ENCODE measurements at places on chromosomes 7 and 10.
A peak's percentile ranks its signal among the peaks of the same experiment; 100 is the strongest.

- no peak for DNase-seq
Observed at GRCh38 chr10:71964743-71965515, 734 bp downstream of the CHST3 start.

DNA sequence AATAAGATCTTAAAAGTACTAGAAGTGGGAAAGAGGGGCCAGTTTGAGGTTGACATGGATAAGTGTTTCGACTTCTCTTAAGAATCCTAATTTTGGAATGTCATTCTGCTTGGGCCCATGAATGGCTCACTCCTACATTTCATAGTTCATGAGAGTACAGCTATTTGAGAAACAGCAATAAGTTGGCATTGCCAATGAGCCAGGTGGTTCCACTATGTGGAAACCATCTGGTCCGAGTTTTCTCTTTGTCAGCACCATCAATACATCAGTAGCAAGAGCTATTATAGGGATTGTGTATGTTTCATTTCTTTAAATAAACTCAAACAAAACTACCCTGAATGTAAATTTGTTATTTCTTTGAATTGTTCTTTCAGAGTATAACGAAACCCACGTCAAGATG is 78.1 kb upstream of the NEBL start:
- DNase-seq: no peak

GRCh38 chr7:156966387-156966786 is 16.9 kb downstream of the NOM1 start:
- no peak for DNase-seq

DNA sequence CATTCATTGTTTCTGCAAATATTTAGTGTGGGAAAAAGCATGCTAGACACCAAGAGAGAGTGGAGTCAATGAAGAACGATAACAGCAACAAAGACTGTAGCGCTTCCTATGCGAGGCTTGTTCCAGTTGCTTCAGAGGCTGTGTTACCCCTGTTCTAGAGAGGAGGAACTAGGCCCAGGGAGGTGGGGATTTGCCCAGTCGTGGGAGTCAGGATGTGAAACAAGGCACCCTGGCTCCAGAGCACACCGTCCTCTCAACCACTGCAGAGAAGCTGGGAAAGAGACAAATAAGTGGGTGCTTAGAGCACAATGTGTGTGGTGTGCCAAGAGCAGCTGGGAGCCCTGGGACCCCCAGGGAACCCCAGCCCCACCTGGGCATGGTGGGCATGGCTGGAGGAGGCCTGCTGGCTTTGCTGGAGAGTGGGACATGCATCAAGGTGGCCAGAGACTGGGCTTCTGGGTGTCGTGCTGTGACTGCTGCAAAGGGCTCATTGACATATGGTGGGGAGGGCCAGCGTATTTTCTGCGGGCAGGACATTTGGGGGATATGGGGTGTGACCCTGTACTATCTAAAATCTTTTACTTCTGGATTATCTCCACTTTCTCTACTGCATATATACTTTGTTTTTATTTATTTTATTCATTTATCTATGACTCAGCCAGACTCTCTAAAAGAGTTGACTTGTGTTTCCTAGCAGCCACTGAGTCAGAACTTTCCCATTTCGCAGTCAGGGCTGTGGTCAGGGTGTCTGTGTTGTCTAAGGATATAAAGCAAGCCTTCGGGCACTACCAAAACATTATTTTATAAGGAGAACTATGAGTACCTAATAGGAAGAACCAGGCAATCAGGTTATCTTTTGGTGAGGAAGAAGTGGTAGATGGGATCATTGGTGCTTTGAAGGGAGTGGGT is 95.4 kb downstream of the TCF7L2 start:
- DNase-seq: no peak

DNA sequence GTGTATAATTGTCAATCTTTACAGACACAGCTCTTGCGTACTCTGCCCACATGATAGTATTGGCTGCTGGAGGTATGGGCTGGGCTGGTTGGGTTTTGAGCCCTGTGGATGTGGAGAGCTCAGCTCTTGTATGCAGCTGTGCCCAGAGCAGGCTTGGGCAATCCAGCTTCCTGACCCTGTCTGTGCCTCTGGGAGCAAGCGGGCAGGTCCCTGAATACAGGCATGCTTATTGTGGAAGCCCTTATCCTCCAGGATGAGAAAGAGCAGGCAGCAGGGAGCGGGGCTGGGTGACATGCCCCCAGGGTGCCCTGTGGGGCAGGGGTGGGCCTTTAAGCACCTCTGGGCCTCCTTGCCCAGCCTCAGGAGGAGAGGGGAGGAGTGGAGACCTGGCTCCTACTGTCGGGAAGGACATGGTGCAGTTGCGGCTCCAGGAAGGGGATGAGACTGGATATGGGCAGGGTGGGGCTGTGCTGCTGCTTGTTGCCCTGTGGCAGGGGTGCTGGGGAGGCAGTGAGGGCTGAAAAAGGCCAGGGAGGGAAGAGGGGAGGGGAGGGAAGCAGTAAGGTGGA is 32.7 kb upstream of the SH2D4B start:
- DNase-seq: no peak

DNA sequence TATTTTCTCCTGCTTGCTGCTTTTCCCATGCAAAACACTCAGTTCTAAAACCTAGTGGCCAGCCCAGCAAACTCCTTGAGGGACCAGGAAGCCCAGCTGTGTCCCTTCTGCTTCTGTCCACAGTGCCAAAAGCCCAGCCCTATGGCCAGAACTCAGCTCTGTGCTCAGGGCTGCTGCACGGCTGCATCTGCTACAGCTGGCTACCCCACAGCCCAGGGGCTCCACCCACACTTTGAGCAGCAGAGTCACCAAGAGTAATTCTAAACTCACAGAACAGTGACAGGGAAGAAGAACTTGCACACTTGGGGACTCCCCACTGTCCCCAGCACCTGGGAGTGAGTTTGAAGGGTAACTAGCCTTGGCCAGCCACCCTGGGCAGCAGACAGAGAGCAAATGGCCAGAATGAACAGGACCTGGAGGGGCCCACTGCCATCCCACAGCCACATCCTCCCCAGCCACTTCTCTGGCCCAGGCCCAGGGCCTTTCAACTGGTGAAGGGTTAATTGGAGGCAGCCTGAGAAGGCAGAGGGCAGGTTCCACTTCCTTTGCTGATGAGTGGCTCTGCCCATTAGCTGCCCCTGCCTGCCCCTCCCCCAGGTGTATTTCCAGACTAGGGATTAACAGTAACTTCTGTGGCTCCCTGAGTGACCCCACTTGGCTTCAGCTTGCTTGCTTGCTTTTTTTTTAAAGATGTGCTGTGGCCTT is 28.1 kb upstream of the TRIM8 start:
- no peak for DNase-seq

DNA sequence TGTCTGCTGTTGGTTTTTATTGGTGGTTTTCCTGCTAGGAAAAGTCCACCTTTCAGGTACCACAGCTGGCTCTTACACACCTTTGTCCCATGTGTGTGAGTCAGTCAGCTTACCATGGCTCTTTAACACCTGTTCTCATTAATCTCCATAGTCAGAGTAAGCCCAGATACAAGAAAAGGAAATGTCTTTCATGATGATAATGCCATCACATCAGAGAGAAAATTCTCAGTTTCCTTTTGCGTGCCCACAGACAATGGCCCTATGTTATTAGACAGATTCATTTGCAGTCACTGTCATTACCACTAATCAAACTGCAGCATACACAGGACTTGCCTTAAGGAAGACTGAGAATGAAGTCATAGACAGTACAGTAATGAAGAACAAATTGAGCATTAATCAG is 1583.6 kb upstream of the LRRTM3 start:
- DNase-seq: no peak

DNA sequence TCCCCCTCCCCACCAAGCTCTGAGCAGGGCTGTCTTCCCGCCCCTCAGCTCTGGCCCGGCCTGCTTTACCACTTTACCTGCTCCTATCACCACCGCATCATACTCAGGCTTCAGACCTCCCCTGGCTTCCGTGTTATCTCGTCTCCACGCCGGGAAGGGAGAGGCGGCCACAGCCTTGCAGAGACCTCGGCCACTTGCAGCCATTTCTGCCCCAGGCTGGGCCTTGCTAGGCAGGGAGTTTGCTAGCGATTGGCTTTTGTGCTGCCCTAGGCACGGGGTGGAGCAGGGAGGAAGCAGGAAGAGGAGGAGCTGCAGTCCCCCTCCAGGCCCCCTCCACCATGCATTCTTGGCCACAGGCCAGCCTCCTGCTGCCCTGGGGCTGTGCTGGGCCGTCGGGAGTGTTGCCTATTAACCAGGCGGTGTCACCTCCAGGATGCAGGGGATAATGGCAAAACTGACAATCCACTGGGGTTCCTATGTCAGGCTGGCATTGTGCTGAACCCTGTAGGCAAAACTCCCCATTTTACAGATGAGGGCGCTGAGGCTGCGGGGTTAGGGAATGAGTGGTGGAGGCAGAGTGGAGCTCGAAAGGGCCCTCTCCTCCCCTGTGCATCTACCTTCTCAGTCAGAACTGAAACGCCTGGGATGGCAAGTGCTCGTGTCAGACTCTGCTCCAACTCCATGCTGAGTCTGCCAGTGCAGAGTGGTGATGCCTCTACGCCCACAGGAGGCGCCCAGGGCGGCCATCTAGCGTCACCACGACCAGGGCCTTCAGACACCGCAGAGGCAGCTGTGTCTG is at the start of gene PYROXD2:
Gene PYROXD2, minus strand, starts transcription at position 251 of the 799 bp plus-strand sequence. Its CDS starts 47 bp downstream, at position 204.
- peak; percentile 56 for DNase-seq

GRCh38 chr10:78214955-78215354 is 181.3 kb downstream of the RPS24 start:
- DNase-seq: no peak

DNA sequence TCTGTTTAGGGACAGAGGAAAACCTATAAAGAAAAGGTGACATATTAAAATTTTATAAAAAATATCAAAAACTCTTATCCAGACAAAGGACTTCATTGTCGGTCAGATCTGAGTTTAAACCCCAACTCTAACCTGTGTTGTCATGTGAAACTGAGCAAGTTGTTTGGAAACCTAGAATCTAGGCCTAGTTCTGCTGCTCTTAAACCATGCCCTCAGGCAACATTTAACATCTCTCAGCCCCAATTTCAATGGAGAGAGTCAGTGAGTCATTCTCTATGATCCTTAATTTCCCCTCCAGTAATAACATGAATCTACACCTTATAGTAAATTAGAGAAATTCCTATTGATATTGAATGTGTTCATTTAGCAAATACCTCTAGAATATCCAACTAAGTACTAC is 192.3 kb downstream of the IMMP2L start:
- DNase-seq: no peak
